DND-41 (cell line): ENCODE measurements at places on chromosomes 2 and 18.

DNA sequence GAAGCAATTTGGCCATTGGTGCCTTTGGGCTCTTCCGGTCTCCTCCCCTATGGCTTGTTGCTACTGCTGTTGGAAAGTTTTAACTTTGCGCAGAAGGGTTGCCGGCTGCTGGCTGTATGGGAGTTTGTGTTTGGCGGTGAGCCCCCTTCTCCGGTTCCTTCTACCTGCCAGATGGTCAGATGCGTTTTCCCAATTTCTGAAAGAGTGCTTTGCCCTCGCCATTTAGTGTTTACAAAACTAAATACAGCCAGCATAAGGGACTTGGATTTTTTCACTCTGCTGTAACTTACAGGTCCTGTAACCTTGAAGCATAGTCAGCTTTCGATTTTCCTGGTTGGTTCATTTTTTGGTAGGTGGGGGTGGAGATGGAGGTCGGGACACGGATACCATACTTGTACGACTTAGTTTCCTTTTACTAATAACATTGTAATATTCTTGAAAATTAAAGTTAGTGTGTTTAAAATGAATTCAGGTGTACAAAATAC, 604 bp downstream of the COQ10B start:
- no peak for DNase-seq

DNA sequence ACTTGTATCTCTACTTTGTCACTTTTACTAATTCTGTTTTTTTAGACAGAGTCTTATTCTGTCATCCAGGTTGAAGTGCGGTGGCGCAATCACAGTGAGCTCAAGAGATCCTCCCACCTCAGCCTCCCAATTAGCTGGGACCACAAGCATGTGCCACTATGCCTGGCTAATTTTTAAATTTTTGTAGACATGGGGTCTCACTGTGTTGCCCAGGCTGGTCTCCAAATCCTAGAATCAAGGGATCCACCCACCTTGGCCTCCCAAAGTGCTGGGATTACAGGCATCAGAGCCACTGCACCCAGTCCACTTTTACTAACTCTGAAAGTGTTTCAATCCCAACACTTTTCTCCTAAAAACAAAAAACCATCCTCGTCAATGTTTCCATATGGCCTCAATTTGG, 94.9 kb downstream of the MALT1 start:
- DNase-seq = no peak

- peak; percentile 36 for DNase-seq
Measured at GRCh38 chr2:69013840-69014821, 1.2 kb downstream of the ANTXR1 start.

GRCh38 chr2:65267008-65267407, 39.4 kb downstream of the ACTR2 start:
- DNase-seq = no peak

GRCh38 chr2:204693262-204693661, 148.0 kb downstream of the PARD3B start:
- DNase-seq = no peak

- DNase-seq = no peak
Measured at GRCh38 chr2:176147210-176147799, 4.0 kb upstream of the HOXD4 start.

GRCh38 chr2:240913810-240914644, 7.9 kb downstream of the CROCC2 start:
- peak; percentile 63 for DNase-seq

DNA sequence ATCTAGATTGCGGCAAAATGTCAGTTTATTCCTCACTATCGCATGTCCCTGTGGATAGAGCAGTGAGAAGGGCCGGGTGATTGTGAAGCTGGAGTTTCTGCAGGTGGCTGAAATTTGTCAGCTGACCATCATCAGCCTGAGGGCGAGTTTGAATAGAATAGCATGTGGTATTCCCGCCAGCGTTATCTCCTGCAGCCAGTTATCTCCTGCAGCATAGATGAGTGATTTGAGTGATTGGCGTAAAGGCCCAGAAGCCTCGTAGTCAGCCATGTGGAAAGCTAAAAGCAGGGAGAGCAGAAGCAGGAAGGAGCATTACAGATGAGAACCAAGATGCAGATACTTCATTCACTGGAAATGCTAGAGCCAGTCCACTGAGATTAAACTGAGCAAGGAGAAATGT, 65.5 kb downstream of the CABLES1 start:
- no peak for DNase-seq

DNA sequence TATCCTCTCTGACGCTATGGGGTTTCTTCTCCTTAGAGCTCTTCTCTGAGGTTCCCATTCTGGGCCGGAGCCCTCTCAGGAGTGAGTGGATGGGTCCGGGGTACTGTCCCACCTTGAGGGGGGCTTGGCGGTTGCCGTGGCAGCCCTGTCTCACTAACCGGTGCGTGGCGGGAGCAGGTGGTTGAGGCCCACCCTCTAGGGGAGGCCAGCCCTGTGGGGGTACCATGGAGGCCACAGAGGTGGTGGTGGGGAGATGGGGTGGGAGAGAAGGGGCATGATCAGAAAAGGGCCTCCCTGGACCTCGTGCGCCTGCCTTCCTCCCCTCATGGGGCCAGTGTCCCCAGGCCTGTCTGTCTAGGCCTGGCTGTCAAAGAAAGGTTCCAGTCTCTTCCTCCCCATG, 22.3 kb downstream of the IGFBP5 start:
- no peak for DNase-seq

DNA sequence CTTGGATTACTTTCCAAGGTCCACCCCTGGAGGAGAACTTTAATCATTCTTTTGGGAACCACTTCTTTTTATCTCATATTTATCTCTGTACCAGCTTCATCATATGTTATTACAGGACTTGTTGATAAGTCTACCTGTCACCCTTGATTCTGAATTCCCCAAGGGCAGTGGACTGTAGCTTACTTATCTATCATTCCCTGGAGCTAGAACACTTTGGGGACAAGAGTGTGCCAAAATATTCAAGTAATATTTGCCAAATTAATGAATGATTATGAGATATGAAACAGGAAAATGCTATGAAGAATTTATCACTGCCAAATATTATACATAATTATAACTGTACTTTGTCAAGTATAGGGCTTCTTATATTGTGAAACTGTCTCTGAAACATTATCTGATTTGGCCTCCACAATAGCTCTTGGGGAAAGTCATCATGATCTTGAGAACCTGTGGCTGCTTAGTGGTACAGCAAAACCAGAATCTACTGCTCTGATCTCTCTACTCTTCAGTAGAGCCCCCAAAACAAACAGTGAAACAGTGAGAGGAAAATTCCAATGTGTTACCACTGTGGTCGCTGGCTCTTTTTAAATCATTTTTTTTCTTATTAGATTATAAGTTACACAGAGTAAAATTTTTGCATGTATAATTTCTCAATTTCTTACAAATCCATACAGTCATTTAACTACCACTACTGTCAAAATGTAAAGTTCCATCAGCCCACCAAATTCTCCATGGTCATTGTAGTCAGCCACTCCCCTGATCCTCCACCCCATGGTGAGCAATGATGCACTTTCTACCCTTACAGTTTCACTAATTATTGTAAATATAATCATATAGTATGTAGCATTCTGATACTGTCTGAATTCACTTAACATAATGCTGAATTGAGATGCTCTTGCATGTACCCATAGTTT, 197.5 kb downstream of the PIEZO2 start:
- no peak for DNase-seq

DNA sequence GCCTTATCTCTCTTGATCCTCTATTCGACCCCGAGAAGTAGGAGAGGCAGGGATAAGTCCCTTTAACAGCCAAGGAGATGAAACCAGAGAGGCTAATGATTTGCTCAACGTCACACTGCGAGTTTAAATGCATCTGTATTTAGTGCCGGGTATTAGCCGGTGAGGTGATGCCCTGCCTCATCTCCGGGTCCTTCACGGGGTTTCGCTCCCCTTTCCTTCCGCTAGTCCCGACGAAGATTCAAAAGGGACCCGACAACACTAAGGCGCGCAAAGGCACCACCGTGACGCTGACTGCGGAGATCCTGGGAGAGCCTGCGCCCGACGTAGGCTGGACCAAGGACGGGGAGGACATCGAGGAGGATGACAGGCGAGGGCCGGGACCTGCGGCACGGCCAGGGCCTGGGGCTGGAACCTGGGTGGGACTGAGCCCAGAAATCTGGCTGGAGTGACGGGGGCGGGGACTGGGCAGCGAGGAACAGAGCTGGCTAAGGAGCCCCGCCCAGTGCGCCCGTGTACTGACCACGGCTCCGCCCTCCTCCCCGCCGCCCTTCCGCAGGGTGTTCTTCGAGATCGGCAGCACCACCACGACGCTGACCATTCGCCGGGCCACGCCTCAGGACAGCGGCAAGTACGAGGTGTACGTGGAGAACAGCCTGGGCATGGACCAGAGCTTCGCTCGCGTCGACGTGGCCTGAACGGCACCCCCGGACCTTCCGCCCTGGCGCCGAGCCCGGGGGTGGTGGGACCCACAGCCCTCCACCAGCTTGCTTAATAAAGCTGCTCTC, 1.0 kb upstream of the GMPPA start:
- peak; percentile 13 for DNase-seq

DNA sequence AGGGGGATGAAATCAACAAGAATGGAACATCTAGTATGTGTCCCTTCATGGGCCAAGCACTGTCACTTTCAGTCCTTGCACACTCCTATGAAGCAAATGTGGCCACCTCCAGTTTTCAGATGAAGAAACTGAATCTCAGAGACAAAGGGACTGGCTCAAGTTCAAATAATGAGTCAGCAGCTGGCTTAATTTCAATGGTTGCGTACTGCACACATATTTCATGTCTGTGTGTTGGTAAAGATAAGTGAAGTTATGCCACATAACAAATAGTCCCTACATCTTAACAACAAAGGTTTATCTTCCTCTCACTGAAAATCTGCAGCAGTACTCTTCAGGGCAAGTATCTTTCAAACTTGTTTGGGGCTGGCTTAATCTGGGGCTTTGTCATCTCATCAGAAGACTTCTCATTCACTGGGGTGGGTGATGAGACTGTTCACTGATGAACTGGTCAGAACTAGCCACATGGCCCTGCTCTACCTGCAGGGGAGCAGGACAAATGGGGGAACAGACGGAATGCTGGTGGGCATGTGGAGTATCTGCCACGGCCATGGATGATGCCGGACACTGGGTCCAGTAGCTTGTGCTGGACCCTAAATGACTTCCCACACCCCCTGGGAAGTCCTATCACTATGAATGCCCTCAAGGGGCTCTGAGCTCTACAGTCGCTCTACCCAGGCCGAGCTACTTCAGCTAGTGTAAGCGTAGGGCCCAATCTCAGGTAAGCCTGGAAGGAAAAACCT, 263.2 kb downstream of the CYP26B1 start:
- no peak for DNase-seq

DNA sequence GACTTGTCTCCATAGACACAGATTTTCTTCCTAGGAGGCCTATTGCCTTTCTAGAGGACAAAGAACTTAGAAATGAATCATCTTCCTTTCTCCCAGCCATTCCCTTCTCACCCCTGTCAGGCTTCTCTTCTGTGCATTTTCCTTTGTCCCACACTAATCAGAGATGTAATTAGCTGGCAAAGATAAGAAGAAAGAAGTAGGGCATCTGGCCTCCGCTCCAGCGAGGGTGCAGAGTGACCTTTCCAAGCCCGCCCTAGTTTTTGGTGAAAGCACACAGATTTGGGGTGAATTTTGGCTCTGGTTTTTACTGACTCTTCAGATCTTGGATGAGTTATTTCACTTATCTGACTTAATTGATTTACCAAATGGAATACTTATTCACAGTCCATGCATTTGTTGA, 626.5 kb downstream of the ZEB2 start:
- no peak for DNase-seq

DNA sequence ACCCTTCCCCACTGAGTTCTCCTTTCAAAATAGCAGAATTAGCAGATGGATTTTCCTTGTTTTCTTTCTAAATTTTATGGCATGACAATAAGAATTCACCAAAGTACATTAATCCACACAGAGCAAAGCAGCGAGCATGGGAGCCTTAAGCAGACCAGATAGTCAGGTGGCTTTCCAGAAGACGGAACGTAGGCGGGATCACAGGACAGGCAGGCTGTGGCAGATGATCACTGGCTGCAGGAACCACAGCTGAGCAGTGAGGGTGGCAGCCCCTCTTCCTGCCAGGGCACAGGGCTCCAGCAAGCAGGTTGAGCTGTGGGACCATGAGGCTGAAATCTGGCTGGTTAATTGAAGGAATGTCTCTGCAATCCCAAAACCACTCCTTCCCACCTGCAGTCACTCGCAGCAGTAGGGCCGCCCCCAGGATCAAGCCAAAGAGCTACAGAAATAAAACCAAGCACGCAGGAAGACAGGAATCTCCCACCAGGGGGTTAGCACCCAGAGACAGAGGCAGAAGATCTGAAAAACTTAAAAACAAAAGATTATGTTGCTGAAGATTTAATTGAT, 259.9 kb downstream of the EIPR1 start:
- DNase-seq = no peak

DNA sequence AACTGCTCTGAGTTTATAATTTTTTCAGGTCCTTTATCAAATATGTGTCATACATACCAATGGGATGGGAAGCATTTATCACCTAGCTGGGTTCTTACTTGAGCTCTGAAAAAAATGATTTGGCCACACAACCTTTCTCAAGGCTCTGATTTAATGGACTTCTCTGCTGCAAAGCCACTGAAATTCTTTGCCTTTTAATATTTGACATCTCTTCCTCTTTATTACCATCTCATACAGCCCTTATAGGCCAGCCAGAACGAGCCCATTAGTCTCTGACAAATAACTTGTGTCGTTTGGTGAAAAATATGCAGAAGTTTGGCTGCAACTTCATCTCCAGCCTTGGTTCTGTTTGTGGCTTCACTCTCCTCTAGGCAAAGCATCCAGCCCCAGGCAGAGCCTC, 249.1 kb downstream of the ATAD2B start:
- no peak for DNase-seq

DNA sequence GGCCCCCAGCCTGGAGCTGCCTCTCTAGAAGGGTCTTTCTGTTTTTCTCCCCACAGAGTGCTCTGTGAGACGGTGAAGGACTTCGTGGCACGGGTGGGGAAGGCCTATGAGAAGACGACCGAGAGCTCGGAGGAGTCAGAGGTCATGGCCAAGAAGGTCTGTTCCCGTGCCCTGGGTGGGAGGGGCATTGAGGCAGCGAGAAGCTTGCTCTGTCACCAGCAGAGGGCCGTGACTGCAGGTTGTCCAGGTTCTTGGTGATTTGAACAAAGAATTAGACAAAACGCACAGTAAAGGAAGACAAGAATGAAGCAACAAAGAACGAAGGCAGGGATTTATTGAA, 93.9 kb downstream of the DGKD start:
- DNase-seq = peak; percentile 16

GRCh38 chr2:126736133-126736874, 80.3 kb downstream of the GYPC start:
- no peak for DNase-seq

DNA sequence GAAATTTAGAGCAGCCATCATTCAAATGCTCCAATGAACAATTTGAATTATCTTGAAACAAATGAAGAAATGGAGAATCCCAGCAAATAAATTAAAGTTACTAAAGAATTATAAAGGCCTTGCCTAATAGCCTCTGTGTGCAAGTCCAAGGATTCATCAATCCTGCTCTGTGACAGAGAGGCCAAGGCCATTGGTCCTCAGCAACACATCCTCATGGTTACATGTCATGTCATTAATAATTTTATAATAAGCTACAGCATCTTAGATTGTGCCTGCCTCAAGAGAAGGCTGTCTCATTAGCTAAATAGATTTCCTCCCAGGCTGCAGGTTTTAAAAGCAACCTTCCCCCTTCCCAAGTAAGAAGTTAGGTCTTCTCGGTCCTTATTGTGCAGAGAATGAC, 611.6 kb downstream of the FBXO15 start:
- no peak for DNase-seq
